ENCODE measurements at places on chromosomes 11 and 22.

DNA sequence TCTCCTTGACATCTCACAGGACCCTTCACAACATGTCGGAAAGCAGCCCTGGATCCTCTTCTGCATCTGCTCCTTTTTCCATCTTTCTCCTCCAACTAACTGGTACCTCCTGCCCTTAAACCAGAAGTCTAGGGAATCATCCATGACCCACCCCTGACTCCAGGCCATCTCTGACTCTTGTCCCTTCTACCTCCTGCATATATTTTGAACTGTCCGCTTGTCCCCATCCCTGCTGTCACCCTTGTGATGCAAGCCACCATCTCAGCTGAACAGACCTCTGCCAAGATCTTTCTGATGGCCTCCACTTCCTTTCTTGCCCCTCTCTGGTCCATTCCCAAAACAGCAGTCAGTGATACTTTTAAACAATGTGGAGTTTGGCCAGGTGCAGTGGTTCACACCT is 7.0 kb downstream of the RIBC2 start:
- DNase-seq, result no peak

DNA sequence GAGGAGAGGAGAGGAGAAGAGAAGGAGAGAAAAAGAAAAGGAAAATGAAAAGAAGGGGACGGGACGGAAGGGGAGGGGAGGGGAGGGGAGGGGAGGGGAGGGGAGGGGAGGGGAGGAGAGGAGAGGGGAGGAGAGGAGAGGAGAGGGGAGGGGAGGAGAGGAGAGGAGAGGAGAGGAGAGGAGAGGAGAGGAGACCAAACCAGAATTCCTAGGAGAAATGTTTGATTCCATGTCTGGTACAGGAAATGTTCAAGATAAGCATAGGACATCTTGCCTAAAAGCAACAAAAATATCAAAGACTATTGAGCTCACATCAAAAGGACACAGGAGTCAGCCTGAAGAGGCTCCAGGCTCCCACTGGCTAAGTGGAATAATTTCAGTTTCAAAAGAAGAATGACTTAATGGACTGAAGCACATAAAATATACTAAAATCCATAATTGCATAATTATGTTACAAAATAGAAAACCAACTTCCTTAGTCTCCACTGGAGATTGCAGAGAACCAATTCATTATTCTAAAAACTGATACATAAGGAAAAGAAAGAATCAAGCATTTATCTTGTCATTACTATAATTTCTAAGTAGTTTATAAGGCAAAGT is 101.1 kb upstream of the APOA1 start:
- DNase-seq, result no peak

- DNase-seq, result no peak
Observed at GRCh38 chr11:97995874-97996273, 1024.9 kb upstream of the CNTN5 start.

DNA sequence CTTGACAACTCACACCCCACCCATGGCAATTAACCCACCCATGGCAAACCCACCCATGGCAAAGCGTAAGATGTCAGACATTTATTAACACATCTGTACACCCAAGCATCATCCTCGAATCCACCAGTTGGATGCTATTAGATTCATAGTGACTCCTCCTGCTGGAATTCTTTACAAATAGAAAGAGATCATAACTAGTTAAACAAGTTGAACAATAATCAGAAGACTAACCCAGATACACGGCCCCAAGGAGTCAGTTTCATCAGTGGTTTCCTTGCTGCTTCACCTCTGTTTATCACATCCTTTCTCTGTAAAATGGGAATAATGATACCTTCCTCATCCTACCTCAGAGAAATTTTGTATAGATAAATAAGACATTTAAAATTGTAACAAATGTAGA is 5.1 kb downstream of the GTPBP1 start:
- DNase-seq, result no peak

GRCh38 chr11:114033066-114033465 is 26.4 kb upstream of the ZBTB16 start:
- no peak for DNase-seq

DNA sequence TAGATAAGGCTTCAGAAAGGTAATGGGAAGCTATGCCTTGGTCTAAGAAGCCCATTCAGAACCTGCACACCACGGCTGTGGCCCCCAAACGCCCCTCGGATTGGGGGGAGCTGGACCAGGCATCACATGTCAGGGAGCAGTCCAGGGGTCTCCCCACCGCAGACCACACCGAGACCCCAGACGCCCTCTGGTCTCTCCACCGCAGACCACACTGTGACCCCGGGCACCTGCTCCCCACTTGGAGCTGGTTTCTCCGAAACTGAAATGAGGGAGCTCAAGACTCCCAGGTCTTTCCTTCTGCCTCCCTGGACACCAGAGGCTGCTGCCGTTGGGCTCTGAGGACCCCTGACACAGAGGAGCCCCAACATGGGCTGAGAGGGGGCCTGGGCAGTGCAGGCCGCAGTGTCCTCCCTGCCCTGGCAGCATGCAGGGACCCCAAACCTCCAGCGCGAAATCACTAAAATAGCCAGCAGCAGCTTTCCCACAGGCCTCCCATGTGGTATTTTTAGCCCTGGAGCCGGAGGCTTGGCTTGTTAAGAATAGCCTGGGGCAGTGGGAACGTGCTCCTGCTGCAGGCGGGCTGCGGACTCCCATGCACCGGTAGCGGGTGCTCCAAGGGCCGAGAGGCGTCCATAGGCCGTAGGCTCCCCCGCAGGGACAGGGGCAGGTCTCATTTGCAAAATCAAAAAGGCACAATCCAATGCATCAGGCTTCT is 7.7 kb downstream of the LINC01488 start:
- DNase-seq, result no peak

GRCh38 chr22:45291061-45291930 is 6.5 kb downstream of the UPK3A start:
- DNase-seq, result no peak

DNA sequence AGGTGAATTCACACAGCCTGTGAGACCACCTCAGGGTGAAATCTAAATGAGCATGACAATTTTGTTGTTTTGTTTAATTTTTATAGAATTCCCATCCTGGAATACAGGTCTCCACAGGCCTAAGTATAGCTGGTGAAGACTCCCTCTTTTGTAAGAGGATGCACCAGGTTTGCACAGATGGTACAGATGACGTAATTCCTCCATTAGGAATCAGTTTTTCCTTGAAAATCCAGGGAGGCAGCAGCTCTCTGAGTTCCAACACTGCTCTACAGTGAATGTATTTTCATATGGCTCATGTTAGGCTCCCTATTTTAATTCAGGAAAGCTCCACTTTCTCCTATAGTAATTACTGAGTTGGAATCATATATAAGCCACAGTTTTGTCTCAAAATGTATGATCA is 47.2 kb downstream of the USP28 start:
- no peak for DNase-seq

GRCh38 chr11:27408246-27408800 is 45.3 kb upstream of the CCDC34 start:
- no peak for DNase-seq

DNA sequence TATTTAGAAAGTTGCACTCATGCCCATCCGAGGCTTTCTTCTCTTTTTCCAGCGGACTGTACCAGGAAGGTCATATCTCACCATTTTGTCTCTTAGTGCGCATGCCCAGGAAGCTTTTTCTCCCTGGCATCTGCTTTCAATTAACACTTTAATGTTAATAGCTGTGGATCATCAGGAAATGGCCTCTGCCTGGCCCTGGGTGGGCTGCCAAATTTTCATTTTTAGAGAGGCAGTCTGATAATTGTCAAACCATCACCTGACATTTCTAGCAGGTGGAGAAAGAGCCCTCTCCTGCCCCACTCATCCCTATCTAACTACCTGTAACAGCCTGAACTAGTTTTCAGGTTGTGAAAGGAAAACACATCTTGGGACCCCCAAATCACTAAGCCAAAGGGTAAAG is 257.4 kb upstream of the LRRC4C start:
- DNase-seq, result no peak

- DNase-seq, result no peak
Observed at GRCh38 chr11:62540804-62541701, 5.6 kb downstream of the AHNAK start.

GRCh38 chr22:49948116-49948957 is 12.2 kb upstream of the PIM3 start:
- no peak for DNase-seq

- peak; percentile 70 for DNase-seq
Observed at GRCh38 chr11:121448431-121448941, 3.6 kb upstream of the SORL1 start.

GRCh38 chr22:45512363-45512762 is 9.7 kb downstream of the FBLN1 start:
- DNase-seq, result no peak

DNA sequence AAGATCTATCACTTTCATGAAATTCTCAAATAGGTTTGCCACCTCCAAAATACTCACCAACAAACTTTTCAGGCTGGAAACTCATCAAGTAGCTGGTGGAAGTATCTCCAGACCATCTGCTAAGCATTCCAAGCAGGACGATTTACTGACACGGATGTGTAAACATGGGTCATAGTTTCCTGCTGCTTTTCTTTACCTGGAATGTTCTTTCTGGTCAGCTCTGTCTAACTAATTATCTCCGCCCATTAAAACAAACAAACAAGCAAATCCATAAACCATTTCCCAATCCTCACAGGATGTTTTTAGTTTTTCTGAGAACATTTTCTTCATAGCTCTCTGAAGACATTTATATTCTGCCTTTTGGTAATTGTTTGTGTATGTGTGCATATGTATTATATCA is 397.0 kb downstream of the METTL15 start:
- DNase-seq, result peak; percentile 10

DNA sequence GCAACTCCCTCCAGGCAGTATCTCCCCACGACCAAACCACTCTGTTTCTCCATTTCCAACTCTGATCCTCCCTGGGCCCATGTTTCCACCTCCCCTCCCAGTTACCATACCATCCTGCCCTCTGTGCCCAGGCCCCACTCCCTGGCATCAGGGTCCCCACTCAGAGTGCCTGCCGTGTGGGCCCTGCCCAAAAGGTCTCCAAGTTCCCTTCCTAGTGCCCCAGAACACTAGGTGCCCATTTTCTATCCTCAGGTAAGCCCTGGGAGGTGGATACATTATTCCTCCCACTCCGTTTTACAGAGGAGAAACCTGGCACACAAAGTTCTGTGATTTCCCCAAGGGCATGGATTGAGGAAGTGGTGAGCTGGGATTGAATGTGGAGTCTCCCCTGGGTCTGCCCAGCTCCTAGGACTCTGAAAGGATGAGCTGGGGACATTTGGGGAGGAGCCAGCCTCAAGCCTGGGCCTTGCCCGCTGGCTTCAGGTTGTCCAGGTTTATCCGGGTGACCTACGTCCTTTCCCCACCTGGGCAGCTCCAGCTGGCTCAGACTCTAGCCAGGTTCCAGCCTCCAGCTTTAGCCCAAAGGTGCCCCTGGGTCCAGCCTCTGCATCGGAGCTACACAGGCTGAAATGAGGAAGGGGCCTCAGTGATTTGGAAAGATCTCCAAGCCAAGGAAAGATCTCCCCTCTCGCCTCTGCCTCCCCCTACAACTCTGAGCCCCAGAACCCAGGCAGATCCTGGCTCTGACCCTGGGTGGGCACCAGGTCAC is 2.2 kb upstream of the GSTT4 start:
- no peak for DNase-seq

- DNase-seq, result no peak
Observed at GRCh38 chr11:16999116-16999515, 15.1 kb downstream of the PLEKHA7 start.

GRCh38 chr11:95920460-95921105 is 3.3 kb downstream of the MTMR2 start:
- peak; percentile 31 for DNase-seq

DNA sequence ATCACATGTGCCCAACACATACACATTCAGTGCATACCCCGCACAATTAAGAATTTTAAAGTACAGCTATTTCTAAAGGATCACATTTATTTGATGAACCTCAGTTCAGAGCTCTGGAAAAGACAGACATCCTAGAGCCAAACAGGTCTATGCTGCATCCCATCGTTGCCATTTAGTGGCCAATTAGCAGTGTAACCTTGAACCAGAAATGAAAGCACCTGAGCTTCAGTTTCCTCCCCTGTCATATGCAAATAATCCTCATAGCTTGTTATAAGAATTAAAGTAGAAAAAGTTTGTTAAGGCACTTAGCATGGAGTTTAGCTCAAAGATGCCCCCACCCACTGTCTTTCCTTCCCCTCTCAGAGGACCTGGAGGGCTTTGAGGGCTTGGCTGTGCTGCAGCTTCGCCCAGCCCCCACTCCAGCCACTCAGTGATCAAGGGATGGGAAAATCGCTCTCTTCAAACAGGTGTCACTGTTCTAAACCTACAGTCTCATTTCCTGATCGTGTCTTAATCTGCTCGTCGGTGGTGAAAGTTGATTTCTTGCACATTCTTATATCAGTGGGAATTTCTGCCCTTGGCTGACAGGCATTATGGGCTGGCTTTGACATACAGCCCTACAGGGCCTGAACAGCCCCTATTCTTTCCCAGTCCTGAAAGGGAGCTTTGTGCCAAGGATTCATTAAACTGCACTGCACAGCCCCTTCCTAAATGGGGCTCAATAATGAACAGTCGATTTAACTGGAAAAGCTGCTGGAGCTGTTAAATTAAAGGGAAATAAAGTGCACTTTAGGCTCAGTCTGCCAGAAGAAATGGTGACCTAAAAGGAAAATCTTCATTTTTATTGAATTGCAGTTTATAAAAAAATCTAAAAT is 23.3 kb upstream of the FAM181B start:
- no peak for DNase-seq

DNA sequence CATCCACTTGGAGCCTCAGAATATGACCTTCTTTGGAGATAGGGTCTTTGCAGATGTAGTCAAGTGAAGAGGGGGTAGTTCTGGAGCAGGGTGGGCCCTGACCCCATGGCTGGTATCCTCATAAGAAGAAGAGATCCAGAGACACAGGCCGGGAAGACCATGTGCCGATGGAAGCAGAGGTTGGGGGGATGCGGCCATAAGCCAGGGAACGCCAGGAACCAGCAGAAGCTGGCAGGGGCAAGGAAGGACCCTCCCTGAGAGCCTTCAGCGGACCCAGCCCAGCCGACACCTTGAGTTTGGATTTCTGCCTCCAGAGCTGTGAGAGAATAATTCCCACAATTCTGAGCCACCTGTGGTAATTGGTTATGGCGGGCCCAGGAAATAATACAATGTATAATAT is 26.1 kb upstream of the SMIM38 start:
- no peak for DNase-seq

GRCh38 chr11:90257158-90257525 is 34.3 kb upstream of the CHORDC1 start:
- no peak for DNase-seq

DNA sequence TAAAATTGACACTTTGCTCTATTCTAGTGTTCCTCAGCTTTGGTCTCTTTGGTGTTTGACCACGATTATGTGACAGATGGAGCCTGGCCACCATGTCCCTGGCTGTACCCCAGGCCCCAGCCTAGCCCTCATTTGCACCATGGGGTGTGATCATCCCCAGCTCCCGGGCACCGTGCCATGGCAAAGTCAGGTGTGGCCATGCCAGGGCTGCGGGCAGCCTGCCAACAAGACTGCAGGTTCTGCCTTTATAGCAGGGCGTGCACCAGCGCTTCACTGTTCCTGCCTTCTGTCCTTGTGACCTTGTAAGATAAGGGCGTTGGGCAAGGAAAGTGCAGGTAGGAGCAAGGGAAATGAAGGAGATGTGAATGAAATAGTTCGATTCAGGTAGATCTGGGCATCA is 22.4 kb upstream of the APOBEC3A start:
- DNase-seq, result peak; percentile 64
